Erythroblast (primary cell): ENCODE measurements at places on chromosomes 13 and 19.

DNA sequence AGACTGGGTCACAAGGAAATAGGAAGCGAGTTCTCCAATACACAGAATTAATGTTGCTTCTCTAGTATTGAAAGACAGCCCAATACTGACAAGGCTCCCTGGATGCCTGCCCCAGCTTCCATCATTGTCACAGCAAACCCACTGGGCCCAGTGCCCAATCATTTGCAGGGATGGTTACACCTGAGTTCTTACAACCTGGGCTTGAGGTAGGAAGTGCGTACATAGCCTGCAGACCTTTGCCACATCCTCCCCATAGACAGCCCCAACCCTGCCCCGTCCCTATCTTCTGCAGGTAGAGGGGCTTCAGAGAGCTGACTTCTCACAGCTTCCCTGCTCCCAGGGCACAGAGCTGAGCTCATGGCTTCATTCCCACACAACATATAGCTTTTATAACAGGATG, 108.1 kb upstream of the UBL3 start:
- DNase-seq = no peak

DNA sequence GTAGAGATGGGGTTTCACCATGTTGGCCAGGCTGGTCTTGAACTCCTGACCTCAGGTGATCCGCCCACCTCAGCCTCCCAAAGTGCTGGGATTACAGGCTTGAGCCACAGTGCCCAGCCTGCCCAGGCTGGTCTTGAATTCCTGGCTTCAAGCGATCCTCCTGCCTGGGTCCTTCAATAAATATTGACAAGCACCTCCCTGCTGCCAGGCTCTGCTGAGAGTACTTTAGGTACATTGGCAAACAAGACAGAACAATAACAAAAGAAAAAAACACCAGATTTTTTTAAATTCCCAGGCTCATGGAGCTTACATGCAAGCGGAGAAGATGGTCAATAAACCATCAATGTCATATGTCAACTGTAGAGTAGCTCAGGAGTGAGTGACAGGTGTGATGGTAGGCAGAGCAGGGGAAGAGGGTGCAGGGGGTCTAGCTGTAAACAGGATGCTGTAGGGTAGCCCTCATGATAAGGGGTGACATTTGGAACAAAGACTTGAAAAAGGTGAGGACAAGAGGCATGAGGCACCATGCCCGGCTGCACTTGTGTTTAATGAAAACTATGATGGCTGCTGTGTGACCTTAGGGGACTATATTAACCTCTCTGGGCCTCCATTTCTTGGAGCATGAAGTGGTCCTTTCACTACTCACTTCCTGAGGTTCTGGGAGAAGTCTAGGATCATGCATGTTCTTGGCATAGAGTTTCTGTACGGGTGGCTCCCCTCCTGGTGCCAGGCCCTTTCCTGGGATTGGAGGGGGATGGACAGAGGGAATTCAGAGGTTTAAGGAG, 19.6 kb downstream of the SULT2B1 start:
- DNase-seq = no peak

DNA sequence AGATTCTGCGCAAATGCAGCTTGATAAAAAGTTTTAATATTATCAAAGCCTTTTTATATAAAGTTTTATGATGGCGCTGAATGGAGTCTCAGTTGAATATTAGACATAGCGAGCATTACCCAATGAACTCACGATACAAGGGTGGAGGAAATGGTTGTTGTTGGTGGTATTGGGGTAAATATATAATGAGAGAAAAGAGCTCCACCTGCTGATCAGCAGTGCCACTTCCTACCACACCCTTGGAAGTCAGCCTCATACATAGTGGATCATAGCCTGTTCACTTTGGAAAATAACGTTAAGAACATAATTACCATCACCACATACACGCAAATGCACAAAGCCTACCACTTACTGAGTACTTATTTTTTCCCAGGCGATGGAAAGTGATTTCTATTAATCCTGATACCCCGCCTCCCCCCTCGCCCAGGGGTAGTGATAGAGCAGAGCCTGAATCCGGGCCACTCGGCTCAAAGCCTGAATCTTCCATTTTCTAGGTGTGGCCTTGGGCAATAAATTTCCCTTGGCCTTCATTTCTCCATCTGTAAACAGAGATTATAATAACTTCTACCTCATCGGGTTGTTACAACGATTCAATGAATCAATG, 358.3 kb downstream of the KLF5 start:
- peak; percentile 7 for DNase-seq

GRCh38 chr13:21973437-21974125, 302.7 kb downstream of the FGF9 start:
- DNase-seq = no peak

GRCh38 chr13:111551204-111551820, 230.9 kb downstream of the TEX29 start:
- no peak for DNase-seq

- no peak for DNase-seq
These were observed 27.1 kb downstream of the ELAVL1 start for GRCh38 chr19:7978179-7978825.

- DNase-seq = no peak
These were observed 144.6 kb upstream of the SPACA7 start for GRCh38 chr13:112231451-112232083.
